ENCODE measurements at places on chromosomes 13 and 19.
A peak's percentile ranks its signal among the peaks of the same experiment; 100 is the strongest.

- no peak for DNase-seq
Observed at GRCh38 chr19:18338541-18338940, 1.9 kb upstream of the PGPEP1 start.

DNA sequence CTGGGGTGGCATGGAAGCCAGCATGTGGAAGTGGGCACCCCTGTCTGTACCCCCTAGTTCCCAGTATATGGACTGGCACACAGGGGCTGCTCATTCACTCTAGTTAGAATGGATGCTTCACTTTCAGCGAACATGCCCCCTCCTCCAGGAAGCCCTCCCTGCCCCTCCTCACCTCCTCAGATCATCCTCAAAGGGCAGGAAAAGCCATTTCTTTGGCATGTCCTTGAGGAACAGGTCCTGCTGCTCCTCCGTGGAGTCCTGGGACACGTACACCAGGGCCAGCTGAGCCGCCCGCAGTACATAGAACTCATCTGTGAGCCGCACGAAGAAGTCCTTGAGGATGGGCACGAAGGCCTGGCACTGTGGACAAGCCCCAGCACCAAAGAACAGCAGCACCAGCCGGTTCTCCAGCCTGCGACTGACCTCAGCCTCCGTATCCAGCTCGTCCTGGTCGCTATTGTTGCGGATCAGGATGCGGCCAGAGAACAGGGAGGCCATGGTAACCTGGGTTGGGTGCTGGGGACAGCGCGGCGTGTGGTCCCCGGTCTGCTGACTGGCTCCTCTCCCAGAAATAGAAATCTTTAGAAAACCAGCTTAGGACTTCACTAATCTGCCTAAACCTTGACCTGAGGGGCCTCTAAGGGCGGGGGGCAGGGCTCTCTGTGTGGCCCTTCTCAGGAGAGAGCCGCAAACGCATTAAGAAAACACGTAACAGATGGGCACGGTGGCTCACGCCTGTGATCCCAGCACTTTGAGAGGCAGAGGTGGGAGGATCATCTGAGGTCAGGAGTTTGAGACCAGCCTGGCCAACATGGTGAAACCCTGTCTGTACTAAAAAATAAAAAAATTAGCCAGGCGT, at the start of gene NXNL1:
Gene NXNL1, minus strand, starts transcription at position 555 of the 859 bp plus-strand sequence. Its CDS starts 57 bp downstream, at position 498.
- no peak for DNase-seq

GRCh38 chr13:30340331-30341250, 33.2 kb upstream of the KATNAL1 start:
- DNase-seq, result no peak

DNA sequence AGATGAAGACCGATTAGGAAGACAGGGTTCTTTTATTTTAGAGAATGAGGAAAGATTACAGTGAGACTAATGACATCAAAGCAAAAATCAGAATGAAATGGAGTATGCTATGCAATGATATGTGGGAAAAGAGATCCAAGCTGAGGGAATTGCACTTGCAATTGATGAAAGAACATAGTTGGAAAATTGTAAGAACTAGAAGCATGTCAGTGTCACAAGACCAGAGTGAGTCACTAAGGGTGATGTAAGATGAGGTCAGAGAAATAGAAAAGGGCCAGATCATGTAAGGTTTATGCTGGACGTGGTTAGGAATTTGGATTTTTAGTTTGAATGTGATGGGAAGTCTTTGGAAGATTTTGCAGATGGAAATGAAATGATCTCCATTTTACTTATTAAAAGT, 1937.3 kb downstream of the OLFM4 start:
- DNase-seq, result no peak

GRCh38 chr19:35641515-35642151, at the start of gene ETV2:
ETV2 (plus strand) TSS chr19:35641745; CDS start chr19:35642461, 716 bp downstream.
- no peak for DNase-seq

DNA sequence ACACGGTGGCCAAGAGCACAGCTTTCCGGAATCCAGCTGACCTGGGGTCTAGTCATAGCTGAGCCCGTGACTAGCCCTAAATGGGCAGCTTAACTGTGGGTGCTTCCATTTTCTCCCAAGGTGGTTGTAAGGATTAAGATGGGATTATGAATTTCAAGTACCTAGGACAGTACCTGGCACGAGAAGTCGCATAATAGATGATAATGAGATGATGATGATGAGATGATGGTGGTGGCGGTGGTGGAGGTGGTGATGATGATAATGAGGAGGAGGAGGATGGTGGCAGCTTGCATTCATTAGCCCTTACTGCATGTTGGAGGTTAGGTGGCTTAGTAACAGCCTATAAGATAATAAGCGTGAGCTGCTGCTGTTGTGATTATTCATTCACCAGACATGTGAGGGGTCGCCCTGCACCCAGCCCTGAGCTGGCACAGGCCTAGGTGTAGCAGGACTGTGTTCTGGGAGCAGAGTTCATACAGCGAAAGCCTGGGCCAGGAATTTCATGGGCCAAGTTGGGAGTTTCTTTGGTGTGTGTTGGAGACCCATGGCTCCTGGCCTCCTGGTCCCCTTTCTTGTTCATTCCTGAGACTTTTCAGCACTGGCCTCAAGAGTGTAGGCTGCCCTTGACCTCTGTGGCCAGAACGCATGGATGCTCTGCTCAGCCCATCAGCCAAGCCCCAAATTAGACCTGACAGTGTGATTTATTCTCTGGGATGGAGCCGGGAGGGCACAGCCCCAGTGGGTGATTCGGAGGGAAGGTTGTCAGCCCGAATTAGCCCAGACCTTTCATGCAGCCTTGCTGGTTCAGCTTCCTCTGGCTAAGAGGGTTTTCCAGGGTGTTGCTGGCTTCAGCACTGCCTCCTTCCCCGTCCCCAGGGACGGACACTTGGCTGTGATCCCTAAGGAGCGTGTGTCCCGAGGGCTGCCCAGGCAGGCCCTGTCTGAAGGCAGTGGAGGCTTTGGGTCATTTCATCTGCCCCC, 128.8 kb downstream of the SIPA1L3 start:
- DNase-seq, result peak; percentile 15

DNA sequence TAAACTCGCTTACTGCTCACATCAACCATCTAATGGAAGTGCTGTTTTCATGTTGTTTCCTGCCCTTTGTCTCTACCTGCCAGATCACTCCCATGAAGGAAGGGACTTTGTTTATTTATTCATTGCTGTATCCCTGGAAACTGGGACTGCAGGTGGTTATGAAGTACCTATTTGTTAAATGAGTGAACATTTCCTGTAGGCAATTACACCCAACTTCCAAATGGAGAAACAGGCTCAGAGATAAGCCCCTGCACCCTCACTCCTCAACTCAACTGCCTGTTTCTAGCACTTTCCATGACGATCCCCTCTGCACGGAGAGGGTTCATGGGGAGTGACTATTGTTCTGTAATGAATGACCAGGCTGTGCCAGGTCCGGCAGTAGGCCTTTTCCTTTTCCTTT, 1.9 kb upstream of the SELENOW start:
- no peak for DNase-seq

- no peak for DNase-seq
Observed at GRCh38 chr13:42984691-42985090, 7.3 kb downstream of the EPSTI1 start.

- DNase-seq, result no peak
Observed at GRCh38 chr19:33804021-33804799, 7.5 kb downstream of the KCTD15 start.

DNA sequence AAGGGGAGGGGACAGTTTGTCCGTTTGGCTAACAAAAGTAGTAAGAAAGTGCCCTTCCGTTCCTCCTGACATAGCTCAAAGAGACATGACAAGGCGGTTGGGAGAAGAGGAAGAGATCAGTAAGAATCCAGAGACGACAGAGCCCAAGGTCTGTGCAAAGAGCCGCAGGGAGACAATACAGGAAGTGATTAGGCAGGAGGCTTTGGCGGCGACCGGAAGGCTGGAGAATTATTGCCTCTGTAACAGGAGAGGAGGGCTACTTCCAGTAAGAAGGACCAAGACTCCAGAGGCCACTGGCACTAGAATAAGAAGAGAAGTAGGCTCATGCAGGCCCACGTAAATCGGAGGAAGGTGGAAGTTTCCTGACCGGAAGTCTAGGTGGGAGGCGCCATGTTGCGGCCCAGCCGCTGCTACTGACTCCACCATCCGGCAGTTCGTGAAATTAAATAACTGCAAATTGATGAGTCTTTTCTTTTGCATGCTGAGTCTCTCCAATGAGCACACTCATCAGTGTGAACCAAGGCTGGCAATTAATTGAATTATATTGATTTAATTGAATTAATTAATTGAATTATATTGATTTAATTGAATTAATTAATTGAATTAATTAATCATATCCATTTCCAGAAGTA, 9.9 kb downstream of the RFX2 start:
- DNase-seq, result no peak

DNA sequence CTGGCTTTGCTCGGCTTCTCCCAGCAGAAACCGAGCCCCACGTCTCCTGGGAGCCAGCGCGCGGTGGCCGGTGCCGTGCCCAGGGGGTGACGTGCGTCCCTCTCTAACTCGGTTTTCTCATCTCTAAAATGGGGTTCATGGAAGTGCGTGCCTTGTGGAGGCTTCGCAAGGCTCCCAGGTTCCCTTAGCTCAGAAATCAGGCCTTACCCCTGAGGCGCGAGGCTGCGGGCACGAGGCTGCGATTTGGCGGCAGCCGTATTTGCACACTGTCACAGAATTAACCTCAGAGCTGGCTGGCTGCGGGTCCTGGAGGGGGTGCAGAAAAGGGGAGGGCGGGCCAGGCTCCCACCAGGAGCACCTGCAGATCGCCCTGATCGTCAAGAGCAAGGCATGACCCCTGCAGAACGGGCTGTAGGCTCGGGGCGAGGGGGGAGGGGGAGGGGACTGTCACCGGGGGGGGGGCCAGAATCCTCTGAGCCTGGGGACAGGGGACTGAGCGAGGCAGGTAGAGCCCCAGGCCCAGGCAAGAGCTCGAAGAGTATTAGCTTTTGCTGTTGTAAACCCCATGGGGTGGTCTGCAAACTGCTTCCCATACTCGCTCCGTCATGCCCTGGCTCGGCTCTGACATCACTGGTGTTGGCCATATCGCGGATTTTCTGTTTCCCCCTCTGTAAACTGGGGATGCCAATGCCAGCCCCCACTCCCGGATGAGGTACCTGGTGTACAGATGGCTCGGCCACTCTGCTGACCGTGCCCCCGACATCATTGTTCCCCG, 62.2 kb downstream of the CCNE1 start:
- DNase-seq, result no peak

DNA sequence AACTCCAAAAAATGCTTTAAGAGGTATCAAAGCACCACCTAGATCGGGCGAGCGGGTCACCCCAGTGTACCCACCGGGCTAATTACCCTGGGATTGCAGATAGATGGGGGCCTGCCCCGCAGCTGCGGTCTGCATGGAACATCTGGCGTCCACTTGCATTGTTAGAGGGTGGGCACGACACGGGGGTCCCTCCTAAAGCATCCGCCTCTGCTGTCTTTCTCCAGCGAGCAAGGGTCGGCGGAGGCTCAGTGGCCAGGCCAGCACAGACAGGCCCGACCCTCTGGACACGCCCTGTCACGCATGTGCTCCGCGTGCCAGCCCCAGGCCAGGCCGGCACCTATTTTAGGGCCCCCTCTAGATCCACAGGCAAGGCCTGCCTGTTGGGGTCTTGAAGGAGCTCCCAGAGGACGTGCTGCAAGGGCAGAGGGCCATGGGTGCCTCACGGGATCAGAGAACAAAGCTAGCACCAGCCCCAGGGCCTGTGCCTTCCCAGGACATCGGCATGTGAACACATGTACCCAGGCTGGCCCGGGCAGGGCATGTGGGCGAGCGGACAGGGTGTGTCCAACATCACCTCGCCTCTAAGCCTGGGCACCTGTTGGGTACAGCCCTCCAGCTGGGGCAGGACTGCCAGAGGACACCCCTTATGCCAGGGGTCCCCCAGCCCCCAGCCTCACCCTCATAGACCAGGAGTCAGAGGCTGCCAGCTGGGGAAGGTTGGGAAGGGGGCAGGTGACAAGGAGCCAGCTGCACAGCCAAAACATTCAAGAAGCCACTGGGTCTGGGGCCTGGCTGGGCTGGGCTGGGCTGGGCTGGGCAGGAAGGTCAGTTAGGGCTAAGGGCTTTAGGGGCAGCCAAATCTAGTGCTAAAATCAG, 35.6 kb upstream of the NANOS3 start:
- no peak for DNase-seq

DNA sequence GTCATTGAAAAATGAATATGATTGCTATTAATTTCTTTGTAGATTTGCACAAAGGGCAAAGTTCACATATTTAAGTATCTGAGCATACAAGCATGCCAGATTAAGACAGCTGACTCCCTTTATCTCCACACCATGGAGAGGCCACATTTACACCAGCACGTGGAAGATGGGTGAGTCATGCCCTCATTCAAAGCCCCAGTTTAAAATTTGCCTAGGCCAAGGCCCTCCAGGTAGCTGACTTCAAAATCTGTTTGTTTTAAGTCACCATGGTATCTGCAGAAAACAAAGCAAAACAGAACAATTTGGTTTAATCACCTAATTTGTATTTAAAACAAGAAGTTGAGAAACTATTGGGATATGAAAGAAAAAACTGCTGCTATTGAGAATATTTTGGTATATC, 109.2 kb downstream of the ESD start:
- no peak for DNase-seq

GRCh38 chr19:4216846-4217245, 12.5 kb upstream of the EBI3 start:
- DNase-seq, result no peak

DNA sequence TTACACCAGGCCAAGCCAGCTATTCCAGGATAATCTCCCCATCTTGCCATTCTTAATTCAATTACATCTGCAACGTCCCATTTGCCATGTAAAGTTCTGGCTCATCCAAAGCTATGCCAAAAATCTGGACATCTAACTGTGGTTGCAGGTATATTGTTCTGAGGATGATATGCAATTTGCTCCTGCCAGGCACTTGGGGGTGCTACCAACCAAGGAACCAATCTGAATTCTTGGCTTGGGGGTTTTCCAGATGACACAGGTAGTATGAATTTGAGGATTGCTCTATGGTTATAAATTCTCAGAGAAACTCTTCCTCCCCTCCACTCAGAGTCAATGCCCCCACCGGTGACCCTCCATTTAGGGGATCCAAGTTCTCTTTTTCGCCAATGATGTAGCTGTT, 33.0 kb downstream of the CRYL1 start:
- no peak for DNase-seq

GRCh38 chr13:63024458-63024857, 1608.8 kb upstream of the PCDH20 start:
- no peak for DNase-seq

DNA sequence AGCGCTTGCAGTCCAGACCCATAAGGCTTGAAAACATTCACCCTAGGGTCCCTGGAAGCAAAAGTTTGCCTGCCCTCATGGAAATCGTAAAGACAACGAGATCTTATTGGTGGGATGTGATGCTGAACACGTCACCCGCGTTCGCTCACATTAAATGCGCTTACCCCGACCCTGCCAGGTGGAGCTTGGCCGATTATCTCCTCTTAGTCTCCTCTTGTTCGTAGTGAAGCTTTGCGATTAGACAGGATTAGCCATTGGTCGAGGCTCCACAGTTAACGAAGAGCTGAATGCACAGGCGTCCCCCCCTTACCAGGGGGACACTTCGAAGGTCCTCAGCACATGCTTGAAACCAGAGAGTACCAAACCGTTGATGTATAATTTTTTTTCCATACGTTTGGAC, 16.0 kb upstream of the KDM4B start:
- DNase-seq, result no peak

GRCh38 chr13:36519432-36519831, 87.1 kb downstream of the CCNA1 start:
- DNase-seq, result no peak

- DNase-seq, result no peak
Observed at GRCh38 chr13:23660249-23660648, 90.0 kb downstream of the TNFRSF19 start.

GRCh38 chr19:11286312-11286974, 9.5 kb upstream of the TSPAN16 start:
- DNase-seq, result no peak

Measured in NCI-H446 treated with DMSO at 0.1 percent for 48 hours (cell line).